ENCODE measurements at places on chromosomes 2 and 18.

DNA sequence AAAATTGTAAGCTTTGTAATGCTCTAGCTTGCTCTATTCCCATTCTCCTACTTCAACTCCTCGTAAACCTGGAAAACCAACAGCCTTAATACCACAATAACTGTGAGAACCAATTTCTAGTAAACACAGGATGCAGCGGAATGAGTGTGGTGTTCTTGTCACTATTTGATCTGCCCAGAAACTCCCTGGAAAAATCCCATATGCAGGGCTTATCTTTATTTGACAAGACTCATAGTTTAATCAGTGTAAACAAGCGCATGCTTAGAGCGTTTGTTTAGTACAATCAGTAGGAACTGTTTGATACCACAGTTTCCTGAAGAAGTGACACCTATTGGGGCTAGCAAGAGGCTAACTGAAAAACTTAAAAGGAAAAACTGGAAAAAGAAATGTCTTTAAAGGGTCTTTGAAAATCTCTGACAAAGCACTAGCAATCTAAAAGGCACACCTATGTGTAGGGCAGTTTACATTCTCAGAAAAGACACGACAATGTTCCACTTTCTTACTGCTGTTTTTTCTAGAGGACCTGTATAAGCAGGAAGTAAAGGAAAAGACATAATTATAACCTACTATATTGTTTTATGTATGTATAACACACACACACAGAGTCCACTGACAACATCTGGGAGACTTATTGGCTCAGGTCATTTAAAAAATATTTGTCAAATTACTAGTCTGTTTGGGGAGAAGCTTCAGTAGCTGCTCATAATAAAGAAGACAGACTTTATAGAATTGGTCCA is 241.4 kb upstream of the KLHL14 start:
- no peak for DNase-seq

DNA sequence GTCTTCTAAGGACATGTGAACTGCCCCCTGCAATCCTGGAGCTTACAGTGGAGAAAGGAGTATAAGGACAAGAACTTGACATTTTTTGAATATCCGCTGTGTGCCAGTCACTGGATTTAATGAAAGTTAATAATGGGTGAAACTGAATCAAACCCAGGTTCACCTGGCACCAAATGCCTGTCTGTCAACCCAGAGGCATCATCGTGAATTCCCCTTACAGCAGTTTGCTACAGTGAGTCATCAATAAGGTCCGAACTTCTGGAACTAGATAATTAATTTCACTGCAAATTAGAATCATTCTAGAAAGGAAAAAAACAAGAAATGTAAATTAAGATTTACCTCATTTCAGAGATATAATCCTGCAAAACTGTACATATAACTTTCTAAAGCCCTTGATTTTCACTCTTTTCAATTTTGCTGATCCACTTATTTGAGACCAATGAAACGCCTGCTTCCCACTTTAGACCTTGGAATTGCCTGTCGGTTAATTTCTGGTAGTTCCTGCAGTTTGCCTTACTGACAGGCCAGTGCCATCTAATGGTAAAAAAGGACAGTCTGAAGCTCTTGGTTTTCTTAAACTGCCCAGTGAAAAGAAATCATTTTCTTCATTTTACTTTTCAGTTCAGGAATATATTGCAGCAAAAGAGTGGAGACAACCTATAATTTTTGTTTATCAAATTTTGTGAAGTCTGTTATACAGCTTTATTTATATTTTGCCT is 8.2 kb downstream of the DSG2 start:
- DNase-seq = peak; percentile 26

- DNase-seq = no peak
Measured at GRCh38 chr2:10720306-10720705, 1.1 kb upstream of the ATP6V1C2 start.

GRCh38 chr2:176646033-176646615 is 376.9 kb downstream of the MTX2 start:
- no peak for DNase-seq

- DNase-seq = peak; percentile 85
Measured at GRCh38 chr2:121052023-121052422, 233.0 kb downstream of the TFCP2L1 start.

GRCh38 chr18:27652480-27653121 is 467.5 kb upstream of the CHST9 start:
- peak; percentile 65 for DNase-seq

DNA sequence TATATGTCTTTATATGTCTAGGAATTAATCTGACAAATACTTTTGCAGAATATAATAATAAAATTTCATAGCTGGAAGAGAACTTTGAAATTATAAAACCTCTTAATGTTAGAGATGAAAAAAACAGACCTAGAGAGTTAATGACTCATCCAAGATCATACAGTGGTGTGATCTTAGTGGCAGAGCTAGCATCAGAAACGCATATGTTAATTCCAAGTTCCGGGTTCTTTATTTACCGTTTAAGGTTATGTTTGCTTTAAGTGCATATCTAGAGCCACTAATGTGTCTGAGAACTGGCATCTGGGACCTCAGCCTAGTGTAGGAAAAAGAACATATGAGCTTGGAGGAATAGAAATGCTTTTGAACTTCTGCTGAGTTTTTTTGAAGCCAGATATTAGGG is 24.3 kb downstream of the CERS6 start:
- no peak for DNase-seq

GRCh38 chr2:132547090-132547687 is 122.8 kb downstream of the LYPD1 start:
- peak; percentile 77 for DNase-seq

- no peak for DNase-seq
Measured at GRCh38 chr2:19050354-19050753, 308.1 kb downstream of the OSR1 start.

- DNase-seq = peak; percentile 30
Measured at GRCh38 chr18:53018791-53019190, 678.8 kb downstream of the DCC start.

DNA sequence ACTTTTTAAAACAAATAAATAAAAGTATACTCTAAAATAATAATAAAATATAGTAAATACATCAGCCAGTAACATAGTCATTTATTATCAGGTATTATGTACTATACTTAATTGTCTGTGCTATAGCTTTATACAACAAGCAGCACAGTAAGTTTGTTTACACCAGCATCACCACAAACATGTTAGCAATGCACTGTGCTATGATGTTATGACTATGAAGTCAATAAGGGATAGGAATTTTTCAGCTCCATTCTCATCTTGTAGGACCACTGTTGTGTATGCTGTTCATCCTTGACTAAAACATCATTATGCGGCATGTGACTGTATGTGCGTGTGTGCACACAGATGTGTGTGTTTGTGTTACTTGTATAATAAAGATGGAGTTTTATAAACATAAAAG is 137.5 kb downstream of the LYPD6B start:
- DNase-seq = no peak

GRCh38 chr2:234467289-234467688 is 29.6 kb downstream of the ARL4C start:
- DNase-seq = no peak

DNA sequence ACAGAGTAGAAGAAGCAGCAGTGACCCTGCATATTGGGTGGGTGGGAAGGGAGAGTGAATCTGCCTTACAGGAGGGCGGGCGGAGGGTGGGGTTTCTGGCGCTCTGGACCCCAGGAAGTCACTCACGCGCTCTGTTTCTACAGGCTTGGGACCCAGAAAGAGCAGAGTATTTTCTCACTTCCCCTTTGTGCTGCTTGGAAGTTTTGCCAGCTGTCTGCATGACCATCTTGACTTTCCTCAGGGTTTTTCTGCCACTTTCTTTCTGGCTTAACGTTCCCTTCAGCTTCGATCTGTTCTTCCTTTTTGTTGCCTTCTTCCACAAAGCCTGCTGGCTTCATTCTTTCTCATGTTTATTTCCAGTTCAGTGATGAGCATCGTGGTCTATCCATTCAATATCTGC is 383.1 kb downstream of the GALR1 start:
- no peak for DNase-seq

- DNase-seq = no peak
Measured at GRCh38 chr2:2166881-2167280, 164.2 kb downstream of the MYT1L start.

DNA sequence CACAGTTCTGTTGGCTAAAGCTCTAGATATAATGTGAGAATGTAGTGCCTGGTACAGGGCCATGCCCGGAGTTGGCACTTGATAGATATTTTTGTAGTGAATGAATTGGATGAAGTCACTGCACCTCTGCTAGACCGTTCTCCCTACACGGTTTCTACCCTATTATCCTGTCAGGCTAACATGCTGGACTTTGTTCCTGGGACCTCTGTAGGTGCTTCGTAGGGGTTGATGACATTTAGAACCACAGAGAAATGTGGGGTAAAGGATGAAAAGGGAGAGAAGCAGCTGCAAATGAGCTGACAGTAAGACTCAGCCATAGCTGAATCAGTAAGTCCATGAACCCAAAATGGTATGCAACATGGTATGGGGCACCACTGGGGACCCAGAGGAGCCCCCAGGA is 4.1 kb upstream of the FBLN7 start:
- no peak for DNase-seq

DNA sequence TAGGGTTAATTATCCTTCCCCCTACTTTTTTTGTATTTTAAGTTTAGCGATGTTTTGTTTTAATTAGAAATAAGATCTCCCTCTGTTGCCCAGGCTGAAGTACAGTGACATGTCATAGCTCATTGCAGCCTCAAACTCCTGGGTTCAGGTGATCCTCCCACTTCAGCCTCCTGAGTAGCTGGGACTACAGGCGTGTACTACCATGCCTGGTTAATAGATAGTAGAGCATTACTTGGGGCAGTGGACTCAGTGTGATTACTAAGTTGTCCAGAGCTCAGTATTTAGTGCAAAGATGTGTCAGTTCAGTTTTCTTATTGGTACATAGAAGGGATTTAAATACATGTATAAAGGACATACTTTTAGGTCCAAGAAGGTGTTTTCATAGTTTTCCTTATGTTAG is 9.5 kb upstream of the ADGRF3 start:
- no peak for DNase-seq

DNA sequence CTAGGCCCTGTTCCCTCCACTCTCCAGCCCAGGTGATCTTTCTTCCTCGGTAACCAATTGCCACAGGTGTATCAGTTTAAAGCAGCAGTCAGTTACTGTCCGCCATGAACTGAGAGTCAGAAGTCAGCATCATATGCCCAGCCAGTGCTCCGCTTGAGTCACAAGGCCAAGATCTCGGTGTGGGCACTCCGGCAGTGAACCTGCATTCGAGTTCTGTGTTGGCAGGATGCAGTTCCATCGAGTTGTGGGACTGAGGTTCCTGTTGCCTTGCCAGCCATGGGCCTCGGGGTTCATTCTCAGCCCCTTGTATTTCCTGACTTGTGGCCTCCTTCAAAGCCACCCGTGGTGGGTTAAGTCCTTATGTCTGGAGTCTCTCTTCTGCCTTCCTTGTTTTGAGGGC is 3.1 kb upstream of the TMEM185B start:
- no peak for DNase-seq

DNA sequence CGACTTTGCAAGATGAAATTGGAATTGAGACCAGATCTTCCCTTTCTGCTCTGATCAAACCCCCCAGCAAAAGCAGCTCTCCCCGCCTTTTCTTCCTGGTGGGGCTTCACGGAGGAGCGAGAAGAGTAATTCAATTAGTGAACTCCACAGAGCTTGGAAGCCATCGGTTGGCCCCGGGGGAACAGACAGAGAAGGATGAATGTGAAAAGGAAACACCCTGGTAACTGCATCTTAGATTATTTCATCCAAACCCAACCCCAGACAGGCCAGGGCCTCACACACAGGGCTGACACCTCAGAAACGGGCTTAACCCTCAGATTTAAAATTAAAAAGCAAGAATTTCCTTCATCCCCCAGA is 18.3 kb downstream of the SMAD7 start:
- no peak for DNase-seq

DNA sequence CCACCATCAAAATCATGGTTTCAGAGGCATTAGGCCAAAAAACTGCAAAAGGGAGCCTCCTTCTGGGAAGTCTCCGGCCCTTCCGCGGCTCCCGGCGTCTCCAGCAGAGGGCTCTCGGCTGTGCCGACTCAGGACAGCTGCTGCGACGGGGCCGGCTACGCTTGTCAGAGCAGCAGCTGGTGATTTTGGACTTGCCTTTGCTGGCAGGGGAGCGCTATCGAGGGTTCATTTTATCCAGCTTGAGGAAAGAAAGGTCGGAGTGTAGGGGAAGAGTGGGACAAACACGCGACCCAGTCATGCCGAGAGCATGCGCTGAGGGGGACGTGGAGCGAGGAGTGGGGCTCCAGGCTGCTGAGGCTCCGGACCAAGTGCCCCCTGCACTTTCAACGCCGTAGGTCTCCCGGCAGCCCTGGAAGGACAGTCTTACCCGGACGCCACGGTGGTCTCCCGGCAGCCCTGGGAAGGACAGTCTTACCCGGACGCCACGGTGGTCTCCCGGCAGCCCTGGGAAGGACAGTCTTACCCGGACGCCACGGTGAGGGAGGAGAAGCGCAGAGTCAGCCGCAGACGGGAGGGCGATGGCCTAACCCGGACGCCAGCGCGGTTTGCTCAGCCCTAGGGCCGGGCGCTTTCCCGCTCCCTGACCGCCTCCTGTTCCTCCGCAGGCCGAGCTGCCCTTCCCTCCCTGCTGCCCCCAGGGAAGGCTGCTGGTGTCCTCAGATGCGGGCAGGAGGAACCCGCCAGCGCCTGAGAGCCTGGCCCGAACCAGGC is 21.7 kb downstream of the DDX18 start:
- DNase-seq = no peak

- no peak for DNase-seq
Measured at GRCh38 chr2:238094438-238095022, 5.6 kb upstream of the ESPNL start.

DNA sequence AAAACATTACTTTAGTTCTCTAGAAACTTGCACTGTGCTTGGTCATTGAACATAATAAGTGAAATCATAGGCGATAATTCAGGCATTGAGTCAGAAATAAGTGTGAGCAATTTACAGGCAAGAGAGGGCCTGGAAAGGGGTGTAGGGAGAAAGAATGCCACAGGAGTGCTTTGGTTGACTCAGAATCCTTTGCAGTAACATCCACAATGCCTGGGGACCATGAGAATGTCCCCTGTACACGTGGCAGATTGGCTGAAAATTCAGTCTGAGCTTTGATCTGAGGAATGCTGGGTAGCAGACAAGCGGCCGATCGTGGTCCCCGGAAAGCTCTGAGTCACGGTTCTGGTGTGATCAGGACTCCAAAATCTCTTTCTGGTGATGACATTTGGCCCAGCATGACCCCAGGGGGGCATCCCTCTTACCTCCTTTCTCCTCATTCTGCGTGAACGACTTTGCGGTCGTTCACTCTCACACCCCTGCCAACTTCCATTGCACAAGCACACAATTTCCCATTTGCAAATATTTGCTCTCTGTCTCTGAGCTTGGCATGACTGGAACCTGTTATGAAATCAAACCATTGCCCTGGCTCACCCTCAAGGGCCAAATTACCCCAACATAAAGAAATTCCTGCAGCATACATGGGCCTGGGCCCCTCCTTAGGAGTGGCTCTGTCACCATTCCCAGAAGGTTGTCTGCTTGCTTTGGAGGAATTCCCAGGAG is 305.0 kb upstream of the EPAS1 start:
- DNase-seq = no peak

DNA sequence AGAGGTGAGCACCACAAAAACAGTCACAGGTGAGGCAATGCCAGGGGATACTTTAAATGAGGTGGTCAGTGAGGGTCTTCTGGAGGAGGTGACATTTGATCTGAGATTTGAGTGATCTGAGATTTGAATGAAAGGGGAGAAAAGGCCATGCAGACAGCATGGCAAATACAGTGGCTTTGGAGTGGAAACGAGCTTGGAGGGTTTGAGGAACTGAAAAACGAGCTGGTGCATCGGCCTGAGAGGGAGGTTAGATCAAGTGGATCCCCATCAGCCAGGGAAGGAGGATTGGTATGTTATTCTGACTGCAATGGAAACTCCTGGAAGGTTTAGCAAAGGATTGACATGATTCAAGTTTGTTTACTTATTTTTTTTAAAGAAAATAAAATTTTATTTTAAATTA is 245.1 kb downstream of the KCNS3 start:
- no peak for DNase-seq
